Dermis blood vessel endothelial cell (primary cell): ENCODE measurements at places on chromosomes 6 and 20. TPM values are rescaled to one million over a fixed set of nuclear protein-coding genes. Genes with fewer than 3 reads are reported as not detected.
A peak's percentile ranks its signal among the peaks of the same experiment; 100 is the strongest.

Gene NCOA7
- total RNA-seq, result 71.6 and 111 TPM in 2 replicates

Gene ABHD16B
- total RNA-seq, result not detected in 2 replicates

Gene MOG
- not detected in 2 replicates for total RNA-seq

Gene DEFB124
- total RNA-seq, result not detected in 2 replicates

Gene PHIP
- 33.7 and 39.4 TPM in 2 replicates for total RNA-seq

Gene SGK2
- total RNA-seq, result 0.23 and 0.34 TPM in 2 replicates

- DNase-seq, result no peak
These were observed 2.0 kb downstream of the CLIC1 start for GRCh38 chr6:31734247-31734820.

DNA sequence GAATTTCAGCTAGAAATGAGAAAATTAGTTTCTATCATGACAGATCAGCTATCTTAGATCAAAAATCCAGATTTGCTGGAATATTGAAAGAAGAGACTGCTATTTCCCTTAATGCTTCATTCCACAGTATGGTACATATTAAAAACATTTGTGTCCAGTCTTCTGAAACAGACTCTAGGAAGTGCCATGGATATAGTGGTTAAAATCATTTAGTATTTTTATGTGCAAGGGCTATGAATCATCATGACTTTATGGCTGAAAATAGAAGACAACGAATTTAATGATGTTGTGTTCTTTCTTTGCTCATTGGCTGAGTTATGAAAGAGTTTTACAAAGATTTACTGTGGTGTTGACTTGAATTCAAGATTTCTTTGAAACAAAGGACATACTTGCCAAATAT lies 146.6 kb downstream of the ANKRD60 start:
- DNase-seq, result peak; percentile 21

- no peak for DNase-seq
These were observed 37.7 kb downstream of the MDFI start for GRCh38 chr6:41675992-41676391.

DNA sequence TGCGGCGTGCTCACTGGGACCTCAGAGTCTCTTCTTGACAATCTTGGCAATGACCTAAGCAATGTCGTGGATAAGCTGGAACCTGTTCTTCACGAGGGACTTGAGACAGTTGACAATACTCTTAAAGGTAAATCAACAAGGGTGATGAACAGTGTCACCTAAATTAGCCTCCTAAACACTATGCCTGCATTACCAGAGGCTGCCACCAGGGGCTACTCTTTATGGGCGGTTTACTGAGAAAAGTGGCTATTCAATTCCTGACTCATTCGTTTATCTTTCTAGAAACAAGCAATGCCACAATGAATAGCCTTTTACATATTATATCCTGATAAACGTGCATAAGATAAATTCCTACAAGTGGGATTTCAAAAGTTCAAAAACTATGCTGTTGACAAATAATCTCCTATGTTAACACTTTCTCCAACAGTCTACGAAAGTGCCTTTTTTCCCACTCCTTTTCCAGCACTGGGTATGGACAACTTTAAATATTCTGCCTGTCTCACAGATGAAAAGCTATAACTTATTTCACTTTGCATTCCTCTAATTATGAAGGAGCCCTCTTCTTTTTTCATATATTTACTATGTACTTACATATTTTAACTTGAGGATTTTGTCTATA lies 1.3 kb downstream of the BPIFA2 start:
- no peak for DNase-seq

DNA sequence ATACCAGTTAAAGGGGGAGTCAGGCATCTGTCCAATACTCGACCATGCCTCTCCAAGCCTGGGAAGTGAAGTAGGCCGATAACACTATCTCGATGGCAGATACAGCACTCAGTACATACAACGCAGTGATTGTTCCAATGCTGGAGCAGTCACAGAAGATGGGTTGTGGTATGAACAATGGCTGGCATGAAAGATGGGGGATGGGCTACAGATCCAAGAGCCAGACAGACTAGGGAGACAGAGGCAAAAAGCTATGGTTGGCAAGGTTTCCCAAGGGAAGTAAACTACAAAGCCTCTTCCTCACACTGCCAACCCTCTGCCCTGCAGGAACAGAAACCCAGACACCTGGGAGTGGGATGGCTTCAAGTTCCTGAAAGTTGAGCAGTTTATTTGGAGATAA lies 19.2 kb downstream of the FKBP1A start:
- DNase-seq, result peak; percentile 64

- no peak for DNase-seq
These were observed 17.5 kb downstream of the NAPB start for GRCh38 chr20:23403751-23404150.

GRCh38 chr20:47353692-47354463 lies 2.6 kb downstream of the ZMYND8 start:
- DNase-seq, result peak; percentile 41

DNA sequence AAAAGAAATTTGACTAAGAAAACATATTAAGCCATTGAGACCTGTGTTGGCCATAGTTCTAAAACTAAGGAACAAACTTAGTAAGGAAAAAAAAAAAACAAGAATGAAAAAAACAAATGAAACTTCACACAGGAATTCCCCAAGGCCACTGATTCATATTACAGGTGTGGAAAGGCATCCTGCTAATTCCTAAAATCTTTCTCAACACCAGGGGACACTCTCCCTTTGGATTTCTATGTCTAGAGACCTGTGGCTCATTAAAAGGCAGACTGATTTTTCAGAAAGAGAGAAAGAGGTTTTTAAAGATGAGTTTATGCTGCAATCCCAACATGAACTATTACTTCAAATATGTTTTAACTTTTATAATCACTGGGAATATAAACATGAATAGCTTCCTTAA lies at the start of gene OR12D1:
Gene OR12D1, plus strand, starts transcription at position 341 of the 400 bp plus-strand sequence.
- no peak for DNase-seq

GRCh38 chr6:35085359-35086281 lies 55.5 kb downstream of the TCP11 start:
- DNase-seq, result no peak
